ENCODE measurements at places on chromosomes 11 and 22.

GRCh38 chr11:35011944-35012343 is 95.5 kb downstream of the PDHX start:
- H3K27me3 ChIP-seq: no peaks in the 10 kb centered on the region
- peak overlapping the region; percentile 88 for H3K27ac ChIP-seq
- peaks cover 24% of the 10 kb centered on the region for H3K4me1 ChIP-seq

GRCh38 chr11:66418168-66418985 is 2.5 kb upstream of the NPAS4 start:
- H3K4me3 ChIP-seq: no peak overlapping the region
- H3K4me1 ChIP-seq: no peaks in the 10 kb centered on the region
- peak; percentile 24 for DNase-seq
- H3K27ac ChIP-seq: no peak overlapping the region

- no peak overlapping the region for H3K27ac ChIP-seq
- no peak for DNase-seq
- no peaks in the 10 kb centered on the region for H3K36me3 ChIP-seq
These were observed 323.6 kb upstream of the SYN3 start for GRCh38 chr22:33381531-33382406.

- H3K27ac ChIP-seq: no peak overlapping the region
These were observed 92.2 kb downstream of the ELP4 start for GRCh38 chr11:31601635-31602282.

DNA sequence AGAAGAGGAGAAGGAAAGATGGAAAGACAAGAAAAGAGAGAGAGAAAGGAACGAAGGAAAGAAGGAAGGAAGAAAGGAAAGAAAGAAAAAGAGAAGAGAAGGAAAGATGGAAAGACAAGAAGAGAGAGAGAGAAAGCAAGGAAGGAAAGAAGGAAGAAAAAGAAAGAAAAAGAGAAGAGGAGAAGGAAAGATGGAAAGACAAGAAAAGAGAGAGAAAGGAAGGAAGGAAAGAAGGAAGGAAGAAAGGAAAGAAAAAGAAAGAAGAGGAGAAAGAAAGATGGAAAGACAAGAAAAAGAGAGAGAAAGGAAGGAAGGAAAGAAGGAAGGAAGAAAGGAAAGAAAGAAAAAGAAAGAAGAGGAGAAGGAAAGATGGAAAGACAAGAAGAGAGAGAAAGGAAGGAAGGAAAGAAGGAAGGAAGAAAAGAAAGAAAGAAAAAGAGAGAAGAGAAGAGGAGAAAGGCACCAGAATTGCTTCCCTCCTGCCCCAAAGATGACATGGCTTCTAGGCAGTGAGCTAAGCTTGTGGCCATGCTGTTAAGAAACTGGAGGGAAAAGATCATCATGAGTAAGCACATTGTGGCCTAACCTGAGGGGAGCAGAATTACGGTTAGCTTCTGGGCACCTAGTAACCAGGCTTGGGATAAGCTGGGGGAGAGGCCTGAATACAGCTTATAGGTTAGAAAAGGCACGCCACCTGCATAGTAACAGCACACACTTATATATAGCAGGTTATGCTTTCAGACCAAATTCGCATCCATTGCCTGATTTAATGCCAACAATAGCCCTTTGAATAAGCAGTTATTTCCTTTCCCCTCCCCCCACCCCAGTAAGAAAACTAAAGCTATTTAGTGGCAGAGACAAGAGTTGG is 2.3 kb upstream of the ST3GAL4 start:
- no peaks in the 10 kb centered on the region for H3K36me3 ChIP-seq
- H3K27me3 ChIP-seq: no peaks in the 10 kb centered on the region
- H3K4me1 ChIP-seq: peaks cover 11% of the 10 kb centered on the region
- no peak overlapping the region for H3K27ac ChIP-seq
- DNase-seq: no peak
- no peak overlapping the region for H3K4me3 ChIP-seq

All from effector memory CD4-positive, alpha-beta T cell (primary cell).